ENCODE measurements at places on chromosomes 3 and 15. TPM values are rescaled to one million over a fixed set of nuclear protein-coding genes. Genes with fewer than 3 reads are reported as not detected.

The INKA1 gene
- polyA plus RNA-seq, result 3.4 TPM

The GPR160 gene
- 0.31 TPM for polyA plus RNA-seq

The CRABP1 gene
- polyA plus RNA-seq, result 1.6 TPM

The MB21D2 gene
- polyA plus RNA-seq, result 12.7 TPM

The CEP19 gene
- polyA plus RNA-seq, result 3.0 TPM

DNA sequence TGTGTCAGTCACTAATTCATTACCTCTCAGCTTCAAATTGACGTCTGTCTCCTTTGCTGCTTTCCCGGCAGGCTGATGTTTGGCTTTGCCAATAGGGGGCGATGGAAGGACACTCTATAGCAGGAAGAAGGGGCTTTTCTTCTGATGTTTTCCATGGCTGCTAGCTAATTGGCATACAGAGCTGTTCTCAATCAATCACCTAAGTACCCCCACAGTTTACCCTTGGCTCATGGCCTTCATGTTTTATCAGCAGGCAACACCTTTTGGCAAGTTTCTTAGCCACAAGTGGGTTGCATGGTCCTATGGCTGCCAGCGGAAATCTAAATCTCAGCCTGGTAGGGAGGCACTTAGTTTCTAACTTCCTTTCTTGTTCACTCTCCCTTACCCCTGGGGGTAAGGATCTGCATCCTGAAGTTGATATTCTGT lies 45.0 kb downstream of the ESYT3 start:
- peak; percentile 69 for DNase-seq

- no peak for DNase-seq
Observed at GRCh38 chr15:72182673-72183072, 14.9 kb downstream of the GRAMD2A start.

GRCh38 chr15:44810237-44810636 lies 73.9 kb downstream of the TRIM69 start:
- DNase-seq, result no peak
